ENCODE measurements at places on chromosomes 7 and 10.

GRCh38 chr7:70029993-70030392 is 431.7 kb downstream of the AUTS2 start:
- DNase-seq = no peak

DNA sequence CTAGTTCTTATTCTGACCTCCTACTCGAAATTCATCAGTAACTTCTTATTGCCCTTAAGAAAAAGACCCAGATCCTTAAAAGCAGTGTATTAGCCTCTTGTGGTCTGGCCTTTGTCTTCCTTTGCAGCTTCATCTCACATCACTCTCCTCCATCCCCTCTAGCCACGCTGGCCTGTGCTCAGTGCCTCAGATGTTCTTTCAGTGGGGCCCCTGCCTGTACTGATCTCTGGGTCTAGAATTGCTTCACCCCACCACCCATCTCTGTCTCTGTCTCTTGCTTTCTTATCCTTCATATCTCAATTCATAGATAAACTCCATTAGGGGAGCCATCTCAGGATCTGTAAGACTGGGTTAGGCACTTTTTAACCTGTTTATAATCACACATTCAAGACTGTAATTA is 1178.5 kb upstream of the C7orf33 start:
- DNase-seq = no peak

- DNase-seq = no peak
Observed at GRCh38 chr10:117710181-117710798, 167.7 kb downstream of the EMX2 start.

- no peak for DNase-seq
Observed at GRCh38 chr7:74030861-74031260, 2.9 kb downstream of the ELN start.

- no peak for DNase-seq
Observed at GRCh38 chr10:96858706-96859050, 26.6 kb downstream of the LCOR start.

DNA sequence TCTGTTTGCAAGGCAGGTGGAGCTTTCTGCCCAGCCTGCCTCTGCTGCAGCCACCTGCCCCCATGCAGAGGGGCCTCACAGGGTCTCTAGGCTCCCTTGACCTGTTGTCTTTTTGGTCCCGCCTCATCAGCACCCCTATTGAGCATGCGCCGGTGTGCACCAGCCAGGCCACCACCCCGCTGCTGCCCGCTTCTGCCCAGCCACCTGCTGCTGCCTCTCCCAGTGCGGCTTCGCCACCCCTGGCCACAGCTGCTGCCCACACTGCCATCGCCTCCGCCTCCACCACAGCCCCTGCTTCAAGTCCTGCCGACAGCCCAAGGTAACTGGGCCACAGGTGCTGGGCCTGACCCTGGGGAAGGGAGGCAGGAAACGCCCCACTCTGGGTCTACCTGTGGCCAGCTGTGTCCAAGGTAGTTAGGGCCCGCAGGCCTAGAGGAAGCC is 38.1 kb downstream of the LDB3 start:
- DNase-seq = no peak

DNA sequence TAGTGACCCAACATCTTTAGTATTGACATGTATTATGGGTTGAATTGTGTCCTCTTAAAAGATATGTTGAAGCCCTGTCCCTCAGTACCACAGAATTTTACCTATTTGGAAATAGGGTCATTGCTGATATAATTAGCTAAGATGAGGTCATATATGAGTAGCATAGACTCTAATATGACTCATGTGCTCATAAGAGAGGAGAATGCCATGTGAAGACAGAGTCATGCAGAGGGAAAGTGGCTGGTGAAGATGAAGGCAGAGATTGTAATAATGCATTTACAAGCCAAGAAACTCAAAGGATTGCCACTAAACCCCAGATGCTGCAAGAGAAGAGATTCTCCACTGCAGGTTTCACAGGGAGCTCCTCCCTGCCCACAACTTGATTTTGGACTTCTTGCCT is 496.4 kb downstream of the KIF20B start:
- DNase-seq = no peak

DNA sequence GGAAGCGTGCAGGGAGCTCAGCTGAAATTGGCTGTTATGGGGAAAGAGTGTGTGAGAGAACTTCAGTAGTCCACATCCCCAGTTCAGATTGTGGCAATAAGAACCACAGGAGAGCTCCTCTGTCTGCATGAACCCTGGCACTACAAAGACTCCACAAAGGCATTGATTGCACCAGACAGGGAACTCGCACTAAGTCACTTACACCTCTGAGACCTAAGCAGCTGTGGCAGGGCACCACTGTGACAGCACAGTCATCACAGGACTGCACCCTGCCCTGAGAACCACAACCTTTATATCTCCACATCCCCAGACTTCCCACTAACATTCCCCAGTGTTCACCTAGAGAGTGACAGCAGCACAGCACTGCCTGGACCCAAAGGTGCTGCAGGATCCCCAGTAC is 226.8 kb downstream of the XPNPEP1 start:
- no peak for DNase-seq

DNA sequence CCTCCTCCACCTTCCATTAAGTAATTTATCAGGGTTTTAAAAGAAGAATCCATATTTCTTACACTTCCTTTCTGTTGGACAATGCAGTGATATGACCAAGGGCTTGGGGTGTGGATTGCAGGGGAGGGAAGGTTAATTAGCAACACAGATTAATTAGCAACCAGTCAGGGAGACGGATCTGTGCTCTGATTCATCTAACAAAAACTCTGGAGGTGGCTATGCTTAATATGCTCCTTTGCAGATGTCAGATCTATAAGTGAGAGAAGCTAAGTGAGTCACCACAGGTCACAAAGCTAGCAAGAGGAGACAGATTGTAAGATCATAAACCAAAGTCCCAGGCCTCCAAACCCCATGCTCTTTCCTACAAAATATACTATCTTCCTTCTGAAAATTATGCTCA is 178.8 kb upstream of the ITGB1 start:
- DNase-seq = peak; percentile 50

- no peak for DNase-seq
Observed at GRCh38 chr10:79277579-79278269, 69.5 kb upstream of the PPIF start.

DNA sequence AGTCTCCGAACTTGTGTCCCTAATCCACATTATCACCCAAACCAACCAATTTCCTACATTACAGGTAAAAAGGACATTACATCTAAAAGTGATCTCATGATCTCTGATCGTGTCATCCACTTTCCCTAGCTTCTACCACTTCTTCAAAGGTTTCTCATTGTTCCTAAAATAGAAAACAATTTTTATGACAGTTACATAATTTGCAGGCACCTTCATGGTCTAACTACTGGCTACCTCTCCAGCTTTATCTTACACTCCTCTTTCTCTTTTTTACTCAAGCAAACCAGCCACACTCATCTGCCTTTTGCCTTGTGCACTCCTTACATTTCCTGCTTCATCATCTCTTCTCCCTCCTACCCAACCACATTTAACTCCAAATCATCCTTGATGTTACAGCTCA is 886.7 kb upstream of the SORCS1 start:
- no peak for DNase-seq

- DNase-seq = no peak
Observed at GRCh38 chr10:13019280-13019679, 17.8 kb upstream of the CCDC3 start.

GRCh38 chr7:41992881-41993867 is 243.8 kb downstream of the GLI3 start:
- no peak for DNase-seq

GRCh38 chr7:127251036-127251464 is 1.7 kb downstream of the GRM8 start:
- no peak for DNase-seq

DNA sequence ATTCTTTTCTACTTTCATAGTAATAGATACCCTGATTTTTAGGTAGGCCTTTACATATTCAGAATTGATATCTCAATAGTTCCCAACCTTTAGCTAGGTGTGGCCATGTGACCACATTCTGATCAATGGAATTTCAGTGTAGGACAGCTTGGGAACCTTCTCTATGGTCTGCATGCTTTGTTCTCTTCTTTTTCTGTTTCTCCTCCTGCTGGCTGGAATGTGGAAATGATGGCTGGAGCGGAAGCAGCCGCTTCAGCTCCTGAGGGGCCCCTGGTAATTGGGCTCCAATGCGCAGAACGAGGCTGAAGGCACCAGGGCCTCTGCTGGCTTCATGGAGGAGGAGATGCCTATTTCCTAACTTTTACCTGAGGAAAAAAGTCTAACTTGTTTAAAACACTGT is 152.6 kb downstream of the ZMYND11 start:
- no peak for DNase-seq

GRCh38 chr10:26969145-26969926 is 108.6 kb upstream of the ABI1 start:
- no peak for DNase-seq

GRCh38 chr10:49290131-49290530 is 8.8 kb upstream of the C10orf71 start:
- DNase-seq = no peak

DNA sequence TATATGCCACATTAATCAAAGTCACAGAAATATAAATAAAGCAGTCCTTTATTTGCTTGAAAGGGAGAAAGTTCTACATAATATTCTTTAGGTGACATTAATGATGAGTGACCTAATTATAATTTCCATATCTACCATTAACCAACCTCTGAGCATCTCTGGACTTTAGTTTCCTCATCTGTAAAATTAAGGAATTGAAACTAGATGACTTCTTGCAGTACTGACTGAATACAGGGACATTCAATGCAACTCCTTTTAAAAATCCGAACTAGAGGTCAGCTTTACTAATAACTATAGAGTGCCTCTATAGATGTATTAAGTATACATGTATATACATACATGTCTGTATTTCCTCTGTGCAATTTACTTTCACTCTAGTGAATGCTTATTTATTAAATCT is 3.9 kb downstream of the FMC1 start:
- DNase-seq = no peak

DNA sequence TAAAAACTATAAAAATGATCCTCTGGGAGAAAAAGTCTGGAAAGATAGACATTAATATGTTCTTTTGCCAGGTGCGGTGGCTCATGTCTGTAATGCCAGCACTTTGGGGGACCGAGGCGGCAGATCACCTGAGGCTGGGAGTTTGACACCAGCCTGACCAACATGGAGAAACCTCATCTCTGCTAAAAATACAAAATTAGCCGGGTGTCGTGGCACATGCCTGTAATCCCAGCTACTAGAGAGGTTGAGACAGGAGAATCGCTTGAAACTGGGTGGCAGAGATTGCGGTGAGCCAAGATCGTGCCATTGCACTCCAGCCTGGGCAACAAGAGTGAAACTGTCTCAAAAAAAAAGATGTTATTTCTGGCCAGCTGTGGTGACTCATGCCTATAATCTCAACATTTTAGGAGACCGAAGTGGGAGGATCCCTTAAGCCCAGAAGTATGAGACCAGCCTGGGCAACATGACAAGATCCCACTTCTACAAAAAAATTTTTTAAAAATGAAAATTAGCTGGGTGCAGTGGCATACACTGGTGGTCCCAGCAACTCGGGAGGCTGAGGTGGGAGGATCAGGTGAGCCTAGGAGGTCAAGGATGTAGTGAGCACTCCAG is 101.9 kb upstream of the LRRN3 start:
- no peak for DNase-seq

Data from Calu3 (cell line).